SW 1271 (cell line): ENCODE measurements at places on chromosomes 5 and 9.

GRCh38 chr9:88716596-88717290 is 181.8 kb downstream of the NXNL2 start:
- no peak for DNase-seq

GRCh38 chr5:160488394-160489325 is 67.0 kb downstream of the PTTG1 start:
- DNase-seq = no peak

- DNase-seq = no peak
Measured at GRCh38 chr5:5235685-5236084, 95.6 kb downstream of the ADAMTS16 start.

GRCh38 chr9:135840107-135840506 is 67.2 kb downstream of the CAMSAP1 start:
- DNase-seq = no peak

GRCh38 chr5:111224561-111225345 is 569 bp downstream of the CAMK4 start:
- no peak for DNase-seq

- no peak for DNase-seq
Measured at GRCh38 chr5:138488481-138488945, 23.2 kb downstream of the EGR1 start.

- DNase-seq = no peak
Measured at GRCh38 chr9:125377584-125378250, 116.1 kb downstream of the GAPVD1 start.

DNA sequence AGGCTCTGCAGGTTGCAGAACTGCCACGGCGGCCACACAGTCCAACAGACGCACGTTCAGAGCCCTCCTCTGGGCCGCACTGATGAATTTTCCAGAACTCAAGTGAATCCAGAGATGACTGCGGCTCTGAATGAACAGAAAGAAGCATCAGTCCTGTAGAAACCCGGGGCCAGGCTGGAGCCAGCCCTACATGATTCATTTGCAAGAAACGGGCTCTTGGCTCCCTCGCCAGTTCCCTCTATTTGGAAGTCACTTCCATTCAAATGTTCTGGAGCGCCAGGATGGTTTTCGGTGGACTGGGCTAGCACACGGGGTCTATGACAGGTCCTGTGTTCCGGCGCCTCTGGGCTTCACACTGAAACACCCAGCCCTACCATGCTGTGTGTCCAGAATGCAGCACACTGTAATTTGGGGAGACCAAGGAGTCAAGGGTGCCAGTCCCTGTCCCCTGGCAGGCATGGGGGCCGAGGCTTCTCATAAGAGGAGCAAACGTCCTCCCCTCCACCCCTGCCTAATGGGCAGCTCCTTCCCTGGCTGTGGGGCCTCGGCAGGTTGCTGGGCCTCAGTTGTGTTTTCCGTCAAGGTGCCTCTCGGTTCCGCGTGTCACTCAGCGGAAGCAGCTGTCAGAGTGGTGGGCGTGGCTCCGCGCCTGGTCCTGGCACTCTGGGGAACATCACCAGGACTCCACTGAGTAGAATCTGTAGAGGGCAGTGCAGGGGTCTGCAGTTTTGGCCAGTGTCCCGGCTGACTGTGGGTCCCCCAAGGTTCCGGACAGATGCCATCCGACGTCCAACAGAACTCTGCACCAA is 18.1 kb upstream of the COL5A1 start:
- no peak for DNase-seq

DNA sequence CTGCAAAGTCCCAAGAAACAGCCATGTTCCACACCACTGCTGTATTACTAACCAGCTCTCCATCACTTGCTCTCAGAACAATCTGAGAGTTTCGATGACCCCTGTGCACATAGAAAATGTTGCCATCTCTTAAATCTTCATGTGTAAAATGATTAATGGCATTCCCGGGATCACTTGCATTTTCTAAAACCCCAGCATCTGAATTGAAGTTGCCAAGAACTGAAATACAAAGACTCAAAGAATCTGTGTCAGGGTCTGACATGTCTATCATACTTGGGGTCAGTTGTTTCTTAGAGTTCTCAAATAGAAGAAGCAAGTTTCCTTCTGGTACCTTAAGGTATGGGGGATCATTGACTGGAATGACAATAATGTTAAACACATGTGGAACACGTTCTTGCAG is 115.1 kb downstream of the ESM1 start:
- no peak for DNase-seq

GRCh38 chr5:59008816-59009473 is 426.1 kb downstream of the RAB3C start:
- no peak for DNase-seq

DNA sequence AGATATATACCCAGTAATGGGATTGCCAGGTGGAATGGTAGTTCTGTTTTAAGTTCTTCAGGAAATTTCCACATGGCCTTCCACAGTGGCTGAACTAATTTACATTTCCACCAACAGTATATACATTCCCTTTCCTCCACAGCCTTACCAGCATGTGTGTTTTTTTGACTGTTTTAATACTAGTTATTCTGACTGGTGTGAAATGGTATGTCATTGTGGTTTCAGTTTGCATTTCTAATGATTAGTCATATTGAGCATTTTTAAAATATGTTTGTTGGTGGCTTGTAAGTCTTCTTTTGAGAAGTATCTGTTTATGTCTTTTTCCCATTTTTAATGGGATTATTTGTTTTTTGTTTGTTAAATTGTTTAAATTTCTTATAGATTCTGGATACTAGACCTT is 208.9 kb downstream of the CFAP90 start:
- no peak for DNase-seq

GRCh38 chr9:109989296-109989695 is 209.3 kb downstream of the PALM2AKAP2 start:
- no peak for DNase-seq

GRCh38 chr5:170632266-170632984 is 128.6 kb downstream of the KCNIP1 start:
- no peak for DNase-seq

DNA sequence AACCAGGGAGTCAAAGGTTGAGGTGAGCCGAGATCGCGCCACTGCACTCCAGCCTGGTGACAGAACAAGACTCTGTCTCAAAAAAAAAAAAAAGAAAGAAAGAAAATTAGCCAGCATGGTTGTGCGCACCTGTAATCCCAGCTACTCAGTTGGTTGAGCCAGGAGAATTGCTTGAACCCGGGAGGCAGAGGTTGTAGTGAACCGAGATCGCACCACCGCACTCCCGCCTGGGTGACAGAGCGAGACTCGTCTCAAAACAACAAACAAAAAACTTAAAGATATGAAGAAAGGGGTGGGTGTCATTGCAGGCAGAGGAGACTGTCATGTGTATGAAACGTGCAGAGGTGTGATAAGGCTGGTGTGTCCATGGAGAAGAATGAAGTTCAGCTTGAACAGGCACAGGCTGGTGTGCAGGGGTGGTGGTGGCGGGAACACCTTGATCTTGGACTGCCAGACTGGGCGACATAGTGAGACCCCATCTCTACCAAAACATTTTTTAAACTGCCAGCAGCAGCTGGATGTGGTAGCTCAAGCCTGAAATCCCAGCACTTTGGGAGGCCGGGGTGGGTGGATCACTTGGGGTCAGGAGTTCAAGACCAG is 69.6 kb downstream of the UGCG start:
- no peak for DNase-seq

GRCh38 chr5:72841756-72842535 is 25.5 kb downstream of the TNPO1 start:
- no peak for DNase-seq

DNA sequence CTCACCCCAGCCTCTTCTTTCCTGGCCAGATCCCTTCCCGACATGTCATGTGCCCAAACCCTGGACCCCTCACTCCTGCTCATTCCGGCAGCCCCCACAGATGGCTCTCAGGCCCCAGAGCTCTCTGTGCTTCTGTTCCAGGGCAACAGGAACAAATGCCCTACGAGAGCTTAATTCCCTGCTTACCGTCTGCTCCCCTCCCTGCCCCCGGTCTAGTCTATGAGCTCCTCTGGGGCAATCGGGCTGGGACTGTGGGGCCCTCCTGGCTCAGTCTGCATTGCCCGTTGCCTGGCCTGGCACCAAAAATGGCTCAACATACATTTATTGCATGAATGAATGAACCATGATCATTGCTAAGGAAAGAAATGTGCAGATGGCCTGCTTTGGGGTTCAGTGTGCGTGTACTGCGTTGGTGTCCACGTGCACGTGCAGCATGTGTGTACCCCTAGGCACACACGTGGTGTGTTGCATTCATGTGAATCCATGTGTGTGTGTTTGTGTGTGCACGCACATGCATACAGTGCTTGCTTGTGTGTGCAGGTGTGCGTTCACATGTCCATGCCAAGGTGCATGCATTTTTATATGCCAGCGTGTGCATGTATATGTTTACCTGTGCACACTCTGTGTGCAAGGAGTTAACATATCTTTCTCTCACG is 201.2 kb upstream of the IER5L start:
- DNase-seq = no peak

DNA sequence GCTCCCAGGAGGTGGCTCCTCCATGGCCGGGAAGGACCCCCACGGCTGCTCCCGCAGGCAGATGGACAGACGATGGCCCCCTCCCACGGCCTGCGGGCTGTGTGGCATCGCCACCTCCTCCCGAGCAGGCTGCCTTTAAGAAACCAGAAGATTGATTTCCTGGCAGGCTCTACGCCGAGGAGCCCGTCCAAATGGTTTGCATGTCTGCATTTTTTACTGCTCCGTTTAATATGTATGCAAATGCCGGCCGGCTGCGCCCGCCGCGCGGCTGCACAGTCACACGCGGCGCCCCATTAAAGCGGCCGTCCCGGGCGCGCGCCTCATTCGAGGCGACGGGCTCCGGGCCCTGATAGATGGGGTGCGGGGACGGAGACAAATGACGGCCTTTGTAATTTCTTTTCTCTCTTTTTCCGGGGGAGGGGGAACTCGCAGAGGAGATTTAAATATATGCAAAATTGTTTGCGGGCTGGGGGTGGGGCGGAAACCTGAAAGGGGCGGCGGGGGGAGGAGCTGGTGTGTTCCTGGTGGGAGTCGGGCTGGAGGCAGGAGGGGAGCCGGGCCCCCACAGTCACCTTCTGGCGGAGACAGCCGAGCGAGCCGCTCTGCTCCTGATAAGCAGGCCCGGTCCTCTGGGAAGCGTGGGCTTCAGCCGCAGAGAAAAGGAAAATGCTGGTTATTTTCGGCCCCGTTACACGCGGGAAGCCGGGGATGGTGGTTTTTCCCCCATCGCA is 158.7 kb upstream of the IER5L start:
- DNase-seq = no peak

GRCh38 chr9:95261890-95262289 is 55.6 kb downstream of the FANCC start:
- no peak for DNase-seq

DNA sequence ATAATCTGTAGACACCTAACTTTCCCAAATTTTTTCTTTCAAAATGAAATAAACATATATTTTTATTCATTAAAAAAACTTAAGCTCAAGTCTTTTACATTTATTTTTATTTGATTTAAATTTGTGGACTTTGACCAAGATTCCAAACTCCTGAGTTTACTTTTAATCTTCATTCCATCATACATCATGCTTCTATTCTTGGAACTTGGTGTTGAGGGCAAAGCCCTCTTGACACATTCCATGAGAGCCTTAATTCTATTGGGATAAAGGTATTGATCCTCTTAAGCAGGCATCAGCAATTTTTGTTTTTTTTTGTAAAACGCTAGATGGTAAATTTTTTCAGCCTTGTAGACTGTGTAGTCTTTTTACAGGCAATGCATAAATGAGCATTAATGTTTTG is 53.6 kb downstream of the FBXO4 start:
- no peak for DNase-seq

DNA sequence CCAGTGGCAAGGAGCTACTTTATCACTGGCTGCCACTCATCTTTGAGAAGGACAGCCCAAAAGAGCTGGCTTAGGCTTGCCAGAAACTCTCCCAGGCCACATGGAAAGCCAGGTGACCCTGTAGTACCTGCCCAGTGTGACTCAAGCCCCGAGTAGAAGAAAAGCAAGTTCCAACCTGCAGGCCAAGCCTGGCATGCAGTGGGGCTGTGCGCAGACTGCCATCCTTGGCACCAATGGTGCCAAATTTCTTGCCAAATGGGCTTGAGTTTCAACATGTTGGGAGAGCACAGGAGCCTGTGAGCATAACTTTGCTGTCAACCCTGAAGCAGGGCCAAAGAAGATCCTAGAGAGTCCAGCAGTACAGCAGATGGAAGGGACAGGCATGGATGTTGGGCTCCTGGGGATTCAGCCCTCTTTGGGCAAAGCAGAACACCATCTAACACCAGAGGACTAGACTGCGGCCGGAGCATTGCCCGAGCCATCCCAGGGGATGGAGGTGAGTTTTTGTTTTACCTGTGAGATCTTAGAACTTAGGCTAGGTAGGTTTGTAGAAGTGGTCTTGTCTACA is 27.3 kb upstream of the SHB start:
- no peak for DNase-seq

DNA sequence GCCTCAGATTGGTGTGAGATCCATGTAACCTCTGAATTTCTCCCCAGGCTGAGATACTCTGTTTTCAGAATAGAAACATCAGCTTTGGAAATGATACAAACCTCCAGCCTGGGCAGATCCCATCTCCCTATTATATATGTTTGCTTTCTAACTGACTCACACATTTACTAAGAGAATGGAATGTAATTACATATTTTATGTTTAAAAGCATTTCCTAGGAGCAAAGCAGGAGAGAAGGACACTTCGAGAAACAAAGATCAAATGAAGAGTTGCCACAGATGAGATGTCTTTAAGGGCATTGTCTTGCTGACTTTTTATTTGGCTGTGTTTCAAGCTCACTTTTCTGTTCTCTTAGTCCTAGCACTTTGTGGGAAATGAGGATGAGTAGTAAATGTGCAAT is 96.3 kb downstream of the CDH18 start:
- DNase-seq = no peak

DNA sequence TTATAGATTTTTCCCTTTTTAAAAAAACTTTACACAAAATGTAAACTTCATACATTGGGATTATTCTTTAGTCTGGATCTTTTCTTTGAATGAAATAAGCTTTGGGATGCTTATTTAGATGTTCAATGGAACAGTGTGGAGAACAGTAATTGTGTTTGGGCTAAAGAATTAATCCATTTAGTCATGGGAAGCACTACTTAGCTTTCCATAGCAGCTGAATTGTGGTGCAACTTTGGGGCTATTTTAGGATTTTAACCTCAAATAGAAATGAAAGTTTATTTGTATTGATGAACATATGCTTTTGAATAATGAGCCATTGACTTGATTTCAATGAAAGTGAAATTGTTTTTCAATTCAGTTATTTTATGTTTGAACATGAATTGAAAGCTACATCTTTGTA is 72.4 kb downstream of the ZCCHC7 start:
- DNase-seq = no peak

DNA sequence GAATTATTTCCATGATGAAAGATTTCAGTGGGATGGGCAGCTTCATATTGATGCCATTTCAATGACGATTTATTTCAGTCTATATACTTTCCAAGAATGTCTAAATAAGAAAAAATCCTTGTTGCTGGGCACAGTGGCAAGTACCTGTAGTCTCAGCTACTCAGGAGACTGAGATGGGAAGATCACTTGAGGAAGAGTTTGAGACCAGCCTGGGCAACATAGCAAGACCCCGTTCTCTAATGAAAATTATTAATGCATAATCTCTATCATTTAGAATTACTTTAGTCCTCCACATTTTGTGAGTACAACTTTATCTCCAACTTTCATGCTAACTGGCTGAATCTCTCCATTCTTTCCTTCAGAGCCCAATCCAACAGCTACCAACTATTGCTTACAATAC is 52.5 kb downstream of the PTBP3 start:
- no peak for DNase-seq

GRCh38 chr5:95068289-95068910 is 216.5 kb downstream of the MCTP1 start:
- no peak for DNase-seq

GRCh38 chr5:33526755-33527154 is 86.0 kb downstream of the TARS1 start:
- DNase-seq = no peak

GRCh38 chr5:135598691-135599395 is 20.1 kb upstream of the CXCL14 start:
- no peak for DNase-seq
